ENCODE measurements at places on chromosomes 4 and X.

GRCh38 chr4:26174027-26174426 is 146.8 kb upstream of the RBPJ start:
- DNase-seq: no peak

- no peak for DNase-seq
These were observed 63.5 kb upstream of the ADRA2C start for GRCh38 chr4:3702561-3703221.

DNA sequence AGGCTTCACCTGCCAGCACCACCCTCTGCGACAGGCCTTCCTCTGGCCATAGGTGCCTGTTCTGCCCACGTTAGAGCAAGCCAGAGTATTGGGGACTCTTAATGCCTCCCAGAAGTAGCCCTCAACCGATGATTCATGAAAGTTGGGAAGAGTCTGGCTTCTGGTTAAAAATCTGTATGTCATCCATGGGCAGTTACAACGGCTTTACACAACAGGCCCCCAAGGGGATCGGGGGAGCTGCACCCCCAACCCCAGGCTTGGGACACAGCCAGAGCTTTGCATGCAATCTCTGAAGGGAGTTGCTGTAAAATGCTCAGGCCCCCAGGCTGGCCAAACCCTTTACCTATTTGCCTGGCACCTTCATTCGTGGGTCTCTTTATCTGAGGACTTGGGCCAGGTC is 5.4 kb upstream of the CYTL1 start:
- DNase-seq: no peak

GRCh38 chr4:152677117-152677516 is 2.7 kb downstream of the TMEM154 start:
- DNase-seq: no peak

DNA sequence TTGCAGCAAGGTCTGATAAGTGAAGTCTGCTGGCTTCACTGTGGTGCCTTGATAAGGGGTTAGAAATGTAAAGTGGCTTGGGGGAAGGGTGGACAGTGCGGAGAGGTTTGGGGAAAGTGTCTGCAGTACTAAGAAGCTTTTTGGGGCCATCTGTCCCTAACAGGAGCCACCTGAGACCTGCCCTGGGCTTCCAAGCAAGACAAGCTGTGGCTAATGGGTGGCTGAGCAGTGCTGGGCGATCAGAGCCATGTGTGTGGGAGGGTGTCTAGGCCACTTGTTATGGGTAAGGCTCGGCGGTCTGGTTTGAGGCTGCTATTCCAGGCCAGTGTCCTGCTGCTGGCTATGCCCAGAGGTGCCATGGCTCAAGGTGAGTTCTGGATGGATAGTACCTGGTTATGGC is 185.4 kb upstream of the MTMR8 start:
- no peak for DNase-seq

DNA sequence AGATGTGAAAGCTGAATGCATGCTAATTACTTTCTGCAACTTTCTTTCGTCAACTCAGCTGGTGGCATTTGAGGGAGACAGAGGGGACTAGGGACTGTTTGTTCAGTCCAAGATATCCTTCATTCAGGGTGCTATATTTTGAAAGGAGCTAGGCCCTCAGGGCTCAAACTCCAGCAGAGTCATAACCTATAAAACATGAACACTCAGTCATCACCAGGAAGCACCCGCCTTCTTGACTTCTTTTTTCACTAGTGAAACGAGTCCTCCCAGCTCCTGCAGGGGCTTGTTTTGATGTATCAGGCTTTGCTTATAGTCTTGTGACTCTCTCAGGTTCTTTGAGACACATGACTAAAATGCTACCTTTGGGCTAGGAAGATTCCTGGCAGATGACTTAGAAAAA is 230.6 kb downstream of the PCDH7 start:
- DNase-seq: no peak

- no peak for DNase-seq
These were observed 175.8 kb upstream of the TECRL start for GRCh38 chr4:64584981-64585557.

DNA sequence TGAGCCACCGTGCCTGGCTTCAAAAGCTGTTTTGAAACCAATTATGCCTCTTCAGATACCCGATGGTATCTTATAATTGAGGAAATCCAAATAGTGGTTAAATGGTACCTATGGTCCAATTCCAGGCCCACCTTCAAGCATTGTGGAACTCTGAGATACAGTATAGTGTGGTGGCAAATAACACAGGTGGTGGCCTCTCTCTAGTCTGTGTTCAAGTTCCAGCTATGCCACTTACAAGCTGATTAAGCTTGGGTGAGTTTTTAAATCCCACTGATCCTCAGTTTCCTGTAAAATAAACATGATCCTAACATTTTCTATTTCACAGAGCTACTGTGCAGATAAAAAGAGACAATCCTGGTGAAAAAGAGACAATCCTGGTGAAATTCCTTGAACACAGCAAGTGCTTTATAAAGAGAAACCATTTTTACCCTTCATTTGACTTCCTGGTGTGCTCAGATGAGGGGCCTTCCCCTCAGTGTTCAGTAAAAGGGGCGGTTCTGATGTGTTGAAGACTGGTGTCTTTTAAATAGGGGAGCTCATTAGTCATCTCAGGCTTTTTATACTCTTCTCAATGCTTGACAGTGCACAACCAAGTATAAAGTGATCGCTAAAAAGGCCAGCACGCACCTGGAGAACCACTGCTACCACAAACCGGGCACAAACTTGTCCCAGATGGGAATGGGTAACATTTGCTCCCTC is 30.8 kb upstream of the CD40LG start:
- no peak for DNase-seq

DNA sequence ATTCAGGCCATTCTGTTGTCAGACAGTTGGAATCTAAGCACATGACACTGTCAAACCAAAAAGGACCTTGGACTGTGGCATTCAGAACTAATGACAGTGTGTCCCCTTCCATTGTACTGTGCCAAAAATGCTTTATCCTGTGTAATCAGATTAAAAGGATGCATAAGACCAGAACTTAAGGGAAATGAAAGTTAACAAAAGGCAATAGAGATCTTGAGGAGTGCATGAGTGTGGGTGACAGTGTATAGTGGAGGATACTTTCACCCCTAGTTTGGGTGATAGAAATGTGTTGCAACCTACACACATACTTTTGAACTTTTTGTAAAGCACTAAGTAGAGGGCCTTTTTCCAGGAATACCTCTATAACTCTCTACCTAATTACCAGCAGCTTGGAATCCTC is 4.5 kb downstream of the CYSLTR1 start:
- no peak for DNase-seq

- DNase-seq: no peak
These were observed 648.3 kb downstream of the SPRY1 start for GRCh38 chr4:124044867-124045266.

DNA sequence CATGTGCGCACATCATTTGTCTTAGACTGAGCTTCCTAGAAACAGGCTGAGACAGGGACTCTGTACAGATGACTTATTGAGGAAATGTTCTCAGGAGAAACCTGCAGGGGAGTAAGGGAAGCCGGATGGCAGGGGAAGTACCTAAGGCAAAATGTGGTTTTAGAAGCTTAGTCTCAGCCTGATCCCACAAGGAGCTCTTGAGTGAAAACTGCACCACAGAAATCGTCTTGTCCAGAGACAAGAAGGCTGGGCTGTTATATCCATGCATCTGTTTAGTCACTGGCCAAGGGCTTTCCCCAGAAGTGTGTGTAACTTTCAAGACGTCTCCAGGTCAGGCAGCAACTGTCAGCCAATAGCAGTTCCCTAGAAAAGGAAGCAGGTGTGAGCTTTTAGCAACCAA is 86.0 kb downstream of the FUNDC1 start:
- no peak for DNase-seq

DNA sequence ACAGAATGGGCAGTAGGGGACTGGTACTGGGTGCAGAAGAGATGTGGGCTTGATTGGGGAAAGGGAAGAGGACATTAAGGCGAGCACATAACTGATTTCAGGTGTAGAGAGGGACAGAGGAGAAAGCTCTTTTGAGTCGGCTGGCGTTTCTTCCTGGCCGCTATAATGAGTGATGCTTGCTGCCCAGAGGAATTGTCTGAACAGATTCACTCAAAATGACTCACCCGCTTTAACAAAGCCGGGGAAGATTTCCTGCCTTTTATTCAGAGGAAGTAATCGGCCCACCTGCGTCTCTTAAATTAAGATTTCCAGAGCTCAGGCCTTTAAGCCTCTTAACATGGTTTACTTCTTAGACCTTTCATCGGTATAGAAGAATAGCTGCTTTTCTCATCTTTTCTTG is 102.1 kb upstream of the AP1S2 start:
- no peak for DNase-seq

DNA sequence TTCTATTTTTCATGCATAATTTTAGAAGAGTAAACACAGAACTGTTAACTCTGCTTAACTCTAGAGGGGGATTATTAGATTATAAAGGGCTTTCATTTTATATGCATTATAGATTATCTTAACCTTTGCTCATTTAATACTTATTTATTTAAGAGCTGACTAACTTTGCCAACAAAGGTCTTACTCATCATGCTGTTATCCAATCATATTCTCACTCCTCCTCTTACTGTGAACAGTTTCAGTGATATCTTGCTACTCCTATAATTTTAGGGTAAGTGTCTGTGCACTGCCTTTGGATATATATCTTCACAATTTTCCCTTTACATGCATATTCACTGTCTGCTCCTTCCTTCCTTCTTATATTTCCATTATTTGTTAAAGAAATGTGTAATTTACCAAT is 1814.9 kb downstream of the STIM2 start:
- no peak for DNase-seq

DNA sequence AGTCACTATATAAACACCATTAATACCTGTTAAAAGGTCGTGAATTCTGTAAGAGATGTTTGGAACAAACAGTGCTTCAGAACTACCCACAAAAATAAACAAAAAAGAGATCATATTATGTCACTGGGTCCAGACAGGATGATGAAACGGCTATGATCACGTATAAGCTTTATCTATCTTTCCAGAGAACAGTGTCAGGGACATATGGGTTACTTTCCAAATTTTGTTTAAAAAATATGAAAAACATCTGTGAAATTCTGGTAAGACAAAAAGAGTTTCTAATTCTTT is 90.0 kb downstream of the SORBS2 start:
- no peak for DNase-seq

- DNase-seq: no peak
These were observed 25.0 kb downstream of the COQ2 start for GRCh38 chr4:83259586-83259985.

DNA sequence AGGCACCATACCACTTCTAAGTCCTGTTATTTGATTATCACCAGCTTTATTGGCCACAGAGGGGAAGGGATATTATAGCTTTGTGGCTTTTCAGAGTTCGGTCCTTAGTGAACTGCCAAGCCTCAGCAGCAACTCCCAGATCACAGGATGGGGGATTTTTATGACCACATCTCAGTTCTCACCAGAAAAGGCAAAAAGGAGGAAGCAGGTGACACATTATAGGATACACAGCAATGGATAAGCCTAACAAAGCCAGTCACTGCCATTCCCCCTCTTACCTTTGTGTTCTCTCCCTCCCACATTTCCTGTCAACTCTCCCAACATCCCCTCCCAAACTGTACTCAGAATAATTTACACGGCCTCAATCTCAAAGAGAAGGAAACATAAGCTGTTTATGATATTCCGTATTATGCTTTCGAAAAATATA is 142.8 kb downstream of the MGST2 start:
- DNase-seq: no peak

GRCh38 chr4:6343939-6344408 is 74.3 kb downstream of the WFS1 start:
- DNase-seq: no peak

- DNase-seq: no peak
These were observed 130.7 kb downstream of the SH3KBP1 start for GRCh38 chrX:19756597-19757131.

DNA sequence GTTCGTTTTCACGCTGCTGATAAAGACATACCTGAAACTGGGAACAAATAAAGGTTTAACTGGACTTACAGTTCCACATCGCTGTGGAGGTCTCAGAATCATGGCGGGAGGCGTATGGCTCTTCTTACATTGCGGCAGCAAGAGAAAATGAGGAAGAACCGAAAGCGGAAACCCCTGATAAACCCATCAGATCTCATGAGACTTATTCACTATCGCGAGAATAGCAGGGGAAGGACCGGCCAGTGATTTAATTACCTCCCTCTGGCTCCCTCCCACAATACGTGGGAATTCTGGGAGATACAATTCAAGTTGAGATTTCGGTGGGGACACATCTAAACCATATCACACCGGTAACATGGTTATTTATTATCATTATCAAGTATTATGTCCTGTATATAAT is 2204.5 kb downstream of the ARAP2 start:
- DNase-seq: no peak

GRCh38 chr4:55125087-55125721 is at the start of gene KDR:
Gene KDR, minus strand, starts transcription at chr4:55125595. Its CDS starts 302 bp downstream, at chr4:55125293.
- no peak for DNase-seq

DNA sequence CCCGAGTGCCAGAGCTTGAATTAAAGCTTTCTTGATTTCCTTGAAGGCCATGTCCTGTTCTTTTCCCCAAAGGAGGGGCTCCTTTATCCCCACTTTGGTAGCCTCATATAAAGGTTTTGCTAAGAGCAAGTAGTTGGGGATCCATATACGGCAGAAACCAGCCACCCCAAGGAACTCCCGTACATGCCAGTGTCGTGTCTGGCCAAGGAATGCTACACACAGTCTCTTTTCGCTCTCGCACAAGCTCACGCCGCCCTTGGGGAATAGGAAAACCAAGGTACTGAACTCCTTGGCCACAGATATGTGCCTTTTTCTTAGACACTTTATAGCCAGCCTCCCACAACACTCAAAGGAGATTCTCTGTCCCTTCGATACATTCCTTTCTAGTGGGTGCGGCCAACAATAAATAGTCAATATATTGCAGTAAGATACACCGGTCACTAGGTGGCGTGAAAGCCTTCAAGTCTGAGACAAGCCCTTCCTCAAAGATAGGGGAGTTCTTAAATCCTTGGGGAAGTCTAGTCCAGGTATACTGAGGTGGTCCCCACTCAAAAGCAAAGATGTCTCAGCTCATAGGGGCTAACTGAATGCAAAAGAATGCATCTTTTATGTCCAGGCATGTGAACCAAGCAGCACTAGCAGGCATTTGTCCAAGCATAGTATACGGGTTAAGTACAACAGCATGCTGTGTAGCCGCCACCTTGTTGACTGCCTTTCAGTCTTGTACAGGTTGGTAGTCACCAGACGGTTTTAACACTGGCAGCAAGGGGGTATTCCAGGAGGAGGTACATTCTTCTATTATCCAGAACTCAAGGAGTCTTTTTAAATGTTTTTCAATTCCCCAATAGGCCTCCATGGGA is 57.8 kb upstream of the XAGE1B start:
- DNase-seq: no peak

DNA sequence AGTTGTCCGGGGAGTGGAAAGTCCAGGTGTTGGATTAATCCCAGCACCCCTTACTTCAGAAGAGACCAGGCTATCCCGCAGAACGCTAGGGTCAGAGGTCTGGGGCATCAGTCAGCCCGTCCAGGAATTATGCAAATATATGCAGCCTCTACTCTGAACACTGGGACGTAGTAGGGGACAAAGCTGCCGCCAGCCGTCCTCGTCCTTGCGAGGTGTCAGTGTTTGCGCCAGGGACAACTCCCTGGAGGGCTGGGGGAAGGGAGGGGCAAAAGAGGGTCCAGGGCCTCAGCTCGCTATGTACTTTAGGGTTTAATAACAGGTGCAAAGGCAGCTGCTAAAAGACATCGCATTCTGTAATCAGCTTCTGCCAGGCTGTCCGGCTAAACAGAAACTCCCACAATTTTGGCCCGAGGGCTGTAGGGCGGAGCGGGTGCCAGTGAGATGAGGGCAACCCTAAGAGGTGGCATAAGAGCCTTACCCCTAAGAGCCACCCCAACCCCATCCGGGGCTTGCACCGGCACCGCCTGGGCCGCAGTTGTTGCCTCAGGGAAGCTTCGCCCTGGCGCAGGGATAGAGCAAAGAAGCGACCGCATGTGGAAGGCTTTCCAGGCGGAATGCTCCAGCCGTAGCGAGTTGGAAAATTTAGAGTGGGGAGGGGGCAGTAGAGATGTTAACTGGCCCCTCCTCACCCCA is 8.4 kb downstream of the HAND2 start:
- DNase-seq: no peak
